ENCODE measurements at places on chromosomes 5 and 9.

DNA sequence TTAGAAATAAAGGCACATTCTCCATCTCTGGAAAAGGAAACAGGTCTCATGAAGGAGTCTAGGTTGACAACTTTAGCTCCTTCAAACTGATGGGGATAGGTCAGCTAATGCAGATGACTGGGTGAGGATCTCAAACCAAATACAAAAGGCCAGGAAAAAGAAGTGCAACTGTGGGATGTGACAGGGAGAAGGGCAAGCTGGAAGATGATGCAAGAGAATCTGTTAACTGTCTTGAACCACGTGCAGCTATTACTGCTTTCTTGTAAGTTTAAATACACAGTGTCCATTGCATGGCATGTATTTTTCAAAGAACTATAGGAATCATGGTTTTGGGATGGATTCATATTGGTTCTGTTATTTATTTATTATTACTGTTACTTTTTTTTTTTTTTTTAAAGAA is 331.8 kb downstream of the NDUFS4 start:
- no peak for DNase-seq

DNA sequence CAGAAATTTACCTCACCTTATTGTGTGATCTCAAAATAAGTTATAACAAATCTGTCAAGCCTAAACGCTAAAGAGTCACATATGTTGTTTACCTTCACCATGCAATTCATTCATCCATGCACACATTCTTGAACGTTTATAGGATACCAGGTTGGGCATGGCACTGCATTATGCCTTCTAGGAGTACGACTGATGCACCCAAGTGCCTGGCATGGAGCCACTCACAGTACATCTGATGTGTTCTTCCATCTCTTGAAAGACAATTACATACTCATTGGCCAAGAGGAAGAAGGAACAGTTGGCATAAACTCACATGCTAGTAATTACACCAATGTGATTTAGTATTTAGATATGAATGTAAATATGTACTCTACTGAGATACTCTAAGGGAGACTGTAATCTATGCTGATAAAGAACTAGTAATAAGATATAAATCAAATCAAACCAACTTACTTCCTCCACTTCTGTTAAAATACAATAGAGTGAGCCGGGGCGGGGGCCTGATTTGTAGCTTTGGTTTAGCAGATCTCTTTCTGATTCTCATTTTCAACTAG is 90.7 kb downstream of the LPAR1 start:
- no peak for DNase-seq

DNA sequence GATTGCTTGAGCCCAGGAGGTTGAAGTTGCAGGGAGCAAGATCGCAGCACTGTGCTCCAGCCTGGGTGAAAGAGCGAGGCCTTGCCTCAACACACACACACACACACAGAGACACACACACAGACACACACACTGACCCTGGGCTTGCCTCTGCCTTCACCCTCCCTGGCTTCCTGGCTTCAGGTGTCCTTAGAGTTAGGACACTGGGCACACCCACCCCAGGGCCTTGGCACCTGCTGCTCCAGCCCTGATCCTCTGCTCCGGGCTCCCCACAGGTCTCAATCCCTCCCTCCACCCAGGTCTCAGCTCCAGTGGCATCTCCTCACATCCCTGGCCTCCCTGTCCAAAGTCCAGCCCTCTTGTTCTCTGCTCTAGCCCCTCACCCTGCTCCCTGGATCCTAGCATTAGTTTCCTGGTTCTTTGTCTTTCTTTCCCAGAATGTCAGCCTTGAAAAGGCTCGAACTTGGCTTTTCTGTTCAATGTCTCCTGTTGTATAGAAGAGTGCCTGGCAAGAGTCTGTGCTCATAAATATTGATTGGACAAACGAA is 212.9 kb downstream of the C9orf50 start:
- DNase-seq, result no peak

GRCh38 chr5:116953251-116953930 is 378.8 kb upstream of the SEMA6A start:
- no peak for DNase-seq

DNA sequence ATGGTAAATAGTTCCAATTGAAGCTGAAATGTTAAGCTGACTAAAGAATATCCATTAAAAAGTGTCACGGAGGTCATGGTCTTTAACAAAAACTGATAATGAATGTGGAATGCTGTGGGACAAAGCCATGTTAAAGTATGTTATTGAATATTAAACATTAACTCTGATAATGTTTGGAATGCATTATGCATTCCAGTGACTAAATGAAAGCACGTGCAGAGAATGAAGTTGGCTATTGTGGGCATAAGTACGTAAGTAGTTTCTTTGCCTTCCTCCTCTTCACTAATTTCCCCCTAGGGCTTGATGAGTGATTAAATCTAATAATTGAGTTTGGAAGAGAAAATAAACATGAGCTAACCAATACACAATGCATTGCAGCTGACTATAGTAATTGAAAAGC is 640.4 kb upstream of the CDH10 start:
- DNase-seq, result no peak

GRCh38 chr9:103821115-103821514 is 273.0 kb upstream of the SMC2 start:
- no peak for DNase-seq

DNA sequence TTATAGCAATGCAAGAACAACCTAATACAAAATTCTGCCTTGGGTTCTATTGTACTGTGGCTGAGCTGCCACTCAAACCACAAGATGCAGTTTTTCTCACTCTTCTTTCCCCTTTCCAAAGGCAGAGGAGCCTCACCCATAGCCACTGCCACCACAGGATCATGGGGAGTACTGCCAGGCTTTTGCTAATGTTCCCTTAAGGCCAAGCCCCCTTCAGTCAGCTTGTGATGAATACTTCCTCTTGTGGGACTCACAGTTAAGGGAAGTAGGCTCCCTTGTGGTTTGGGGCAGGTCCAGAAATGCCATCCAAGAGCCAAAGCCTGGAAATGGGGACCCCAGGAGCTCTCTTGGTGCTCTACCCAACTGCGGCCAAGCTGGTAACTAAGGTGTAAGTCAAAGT is 258.7 kb downstream of the SPATA31D1 start:
- DNase-seq, result no peak

DNA sequence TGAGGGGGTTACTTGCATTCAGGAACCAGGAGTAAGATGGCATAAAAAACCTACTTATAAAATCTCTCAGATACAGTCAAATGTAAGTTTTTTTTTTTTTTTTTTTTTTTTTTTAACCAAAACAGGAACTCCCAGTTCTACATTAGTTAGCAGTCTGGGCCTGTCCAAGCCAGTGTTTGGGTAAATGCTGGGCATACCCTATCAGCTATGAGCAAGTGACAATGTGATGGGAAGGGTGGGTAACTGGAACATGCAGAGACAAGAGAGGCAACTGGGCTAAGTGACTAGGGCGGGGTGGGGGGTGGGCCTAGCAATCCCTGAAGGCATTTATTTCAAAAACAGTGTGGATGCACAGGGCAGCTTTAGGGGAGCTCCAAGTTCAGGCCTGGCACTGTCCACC is 2.3 kb downstream of the NMRK1 start:
- no peak for DNase-seq

DNA sequence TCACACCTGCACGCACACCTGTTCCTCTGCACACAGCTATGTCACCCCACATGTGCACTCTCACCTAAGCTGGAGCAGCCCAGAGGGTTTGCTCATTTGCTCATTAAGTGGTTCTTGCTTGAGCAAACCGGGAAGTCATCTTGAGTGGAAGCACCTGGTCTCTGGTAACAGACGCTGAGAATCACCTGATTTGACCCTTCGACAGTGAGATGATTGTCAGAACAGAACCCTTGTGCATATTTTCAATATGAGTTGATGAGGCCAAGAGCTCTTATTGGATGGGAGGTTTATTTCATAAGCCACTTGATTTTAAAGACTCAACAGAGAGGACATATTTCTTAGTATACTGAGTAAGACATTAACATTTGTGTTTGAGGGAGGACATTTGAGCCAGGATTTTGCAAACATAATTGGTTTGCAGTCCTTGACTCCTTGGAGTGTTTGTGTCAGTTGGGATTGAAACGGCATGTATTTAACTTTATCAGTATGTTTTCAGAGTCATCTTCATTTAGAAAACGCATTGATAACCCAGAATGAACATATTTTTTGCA is 22.1 kb upstream of the LPCAT1 start:
- no peak for DNase-seq

DNA sequence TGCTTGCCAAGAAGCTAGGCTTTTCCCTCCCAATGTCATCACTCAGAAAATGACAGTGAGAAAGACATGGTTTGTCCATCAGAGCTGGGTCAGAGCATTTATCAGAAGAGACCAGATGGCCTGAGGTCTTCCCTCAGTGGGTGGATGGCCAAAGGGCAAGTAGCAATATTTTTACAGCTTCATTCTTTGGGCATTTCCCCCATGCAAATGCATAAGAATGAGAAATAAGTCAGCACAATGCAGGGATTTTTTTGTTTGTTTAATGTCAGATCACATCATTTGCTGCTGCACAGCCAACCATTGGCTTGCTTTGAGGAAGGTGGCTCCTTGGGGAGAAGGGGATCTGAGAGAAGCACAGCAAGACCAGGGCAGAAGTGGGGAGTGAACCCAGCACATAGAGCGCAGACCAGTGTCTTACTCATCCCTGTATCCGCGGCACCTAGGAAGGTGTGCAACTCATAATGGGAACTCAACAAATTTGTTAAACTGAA is 209.6 kb downstream of the SEMA6A start:
- no peak for DNase-seq

GRCh38 chr9:125739436-125739835 is 7.7 kb upstream of the PBX3 start:
- DNase-seq, result no peak

DNA sequence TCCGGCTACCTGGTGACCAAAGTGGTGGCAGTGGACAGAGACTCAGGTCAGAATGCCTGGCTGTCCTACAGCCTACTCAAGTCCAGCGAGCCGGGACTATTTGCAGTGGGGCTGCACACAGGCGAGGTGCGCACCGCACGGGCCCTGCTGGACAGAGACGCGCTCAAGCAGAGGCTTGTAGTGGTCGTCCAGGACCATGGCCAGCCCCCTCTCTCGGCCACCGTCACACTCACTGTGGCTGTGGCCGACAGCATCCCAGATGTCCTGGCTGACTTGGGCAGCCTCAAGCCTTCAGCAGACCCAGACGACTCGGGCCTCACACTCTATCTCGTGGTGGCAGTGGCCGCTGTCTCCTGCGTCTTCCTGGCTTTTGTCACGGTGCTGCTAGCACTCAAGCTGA is 2.1 kb downstream of the PCDHGA4 start:
- no peak for DNase-seq

- DNase-seq, result no peak
These were observed 798 bp downstream of the MEGF9 start for GRCh38 chr9:120713257-120714087.

- peak; percentile 37 for DNase-seq
These were observed 14.4 kb downstream of the CARD19 start for GRCh38 chr9:93110311-93110855.

- no peak for DNase-seq
These were observed 46.0 kb downstream of the MYO10 start for GRCh38 chr5:16889972-16890519.

DNA sequence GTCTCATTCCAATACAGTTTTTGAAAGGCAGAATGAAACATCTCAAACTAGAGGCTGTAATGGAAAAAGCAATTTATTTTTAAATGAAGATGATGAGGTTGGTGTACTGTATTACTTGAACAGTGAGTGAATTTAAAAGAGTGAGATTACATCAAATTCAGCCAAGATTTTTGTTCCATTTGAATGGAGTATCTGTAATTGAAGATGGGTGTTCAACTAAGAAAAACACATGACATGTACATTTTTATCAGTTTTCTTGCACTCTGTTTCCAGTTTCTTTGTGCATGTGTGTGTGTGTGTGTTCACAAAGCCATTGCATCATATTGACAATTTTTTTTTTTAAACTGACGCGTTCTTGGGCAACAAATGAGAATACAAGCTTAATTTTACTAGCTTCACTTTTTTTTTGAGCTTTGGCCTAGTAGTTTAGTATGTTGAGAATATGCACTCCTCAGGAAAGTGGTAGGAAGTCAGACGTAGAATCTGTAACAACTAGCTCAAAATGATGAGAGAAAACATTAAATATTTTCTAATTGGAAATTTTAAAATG is 243.5 kb downstream of the MAST4 start:
- DNase-seq, result no peak

GRCh38 chr5:97545886-97546535 is 363.0 kb upstream of the RIOK2 start:
- no peak for DNase-seq

- DNase-seq, result no peak
These were observed 239.7 kb downstream of the MLLT3 start for GRCh38 chr9:20382460-20383071.

DNA sequence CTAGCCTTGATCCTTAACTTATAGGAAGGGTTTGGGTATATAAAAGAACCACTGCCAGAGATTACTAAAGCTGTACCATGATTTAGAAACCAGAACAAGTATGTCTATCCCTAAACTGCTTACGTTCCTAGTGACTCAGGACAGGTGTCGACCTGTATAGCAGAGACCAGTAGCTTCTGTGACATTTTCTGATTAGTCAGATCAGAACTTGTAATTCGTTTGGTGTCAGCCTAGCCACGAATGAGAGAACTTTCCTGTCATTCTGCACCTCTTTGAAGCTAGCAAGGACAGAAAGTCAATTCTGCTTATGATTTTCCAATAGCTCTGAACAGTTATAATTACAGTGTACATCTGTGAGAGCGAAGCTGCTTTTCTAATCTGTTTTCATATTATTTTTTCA is 39.5 kb downstream of the PRKACG start:
- DNase-seq, result no peak

GRCh38 chr9:74120470-74120869 is 376.7 kb upstream of the RORB start:
- no peak for DNase-seq

DNA sequence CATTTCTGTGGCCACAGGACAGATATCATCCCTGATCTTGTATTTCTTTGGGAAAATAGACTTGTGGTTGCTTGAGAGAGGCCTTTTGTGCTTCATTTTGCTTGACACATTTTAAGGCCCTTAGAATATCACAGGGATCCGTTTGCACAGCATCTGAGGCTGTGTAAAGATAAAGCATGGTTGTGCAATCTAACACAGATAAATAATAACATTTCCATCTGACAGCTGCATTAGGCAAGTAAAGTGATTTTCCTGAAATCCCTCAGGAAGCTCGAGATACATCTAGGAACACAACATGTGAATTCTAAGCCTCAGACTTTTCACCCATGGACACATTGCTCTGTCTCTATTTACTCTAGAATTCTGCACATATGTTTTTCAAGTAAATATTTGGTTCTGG is 212.8 kb upstream of the ADAMTSL1 start:
- DNase-seq, result no peak

Data from CD8-positive, alpha-beta memory T cell (primary cell).